Diencephalon (tissue), 1 donor: ENCODE measurements at places on chromosomes 4 and X. TPM values are rescaled to one million over a fixed set of nuclear protein-coding genes. Genes with fewer than 3 reads are reported as not detected.

The STATH gene
- not detected for total RNA-seq

The SUPT20HL1 gene
- total RNA-seq = not detected

The NWD2 gene
- 14.8 TPM for total RNA-seq

The SSX1 gene
- total RNA-seq = not detected

The CCKAR gene
- total RNA-seq = 4.6 TPM

The DGKK gene
- 6.2 TPM for total RNA-seq

The AGTR2 gene
- 0.23 TPM for total RNA-seq

The RTL5 gene
- 9.2 TPM for total RNA-seq

The ARHGAP36 gene
- total RNA-seq = 8.5 TPM

The ELOVL6 gene
- total RNA-seq = 40.8 TPM

The FAM133A gene
- total RNA-seq = 4.8 TPM

The FGF5 gene
- 0.69 TPM for total RNA-seq

The BRCC3 gene
- total RNA-seq = 21.9 TPM

The HPGDS gene
- 3.9 TPM for total RNA-seq

The TMPRSS11B gene
- total RNA-seq = not detected

The COL4A6 gene
- 3.2 TPM for total RNA-seq

The GAGE2A gene
- not detected for total RNA-seq

The F8A2 gene
- not detected for total RNA-seq

The TMEM35A gene
- 125 TPM for total RNA-seq

The RASL11B gene
- 6.7 TPM for total RNA-seq
